Uterine smooth muscle cell (primary cell): ENCODE measurements at places on chromosomes 3 and 15. TPM values are rescaled to one million over a fixed set of nuclear protein-coding genes. Genes with fewer than 3 reads are reported as not detected.

Gene THAP10
- total RNA-seq: 2.0 and 4.6 TPM in 2 replicates

Gene ARHGEF26
- 2.1 and 2.2 TPM in 2 replicates for total RNA-seq

Gene CFAP44
- 2.1 TPM in 2 replicates for total RNA-seq

Gene RAB6B
- total RNA-seq: 0.22 and 0.37 TPM in 2 replicates

Gene SPESP1
- 1.2 and 3.2 TPM in 2 replicates for total RNA-seq
